ENCODE measurements at places on chromosomes 16 and 17.

DNA sequence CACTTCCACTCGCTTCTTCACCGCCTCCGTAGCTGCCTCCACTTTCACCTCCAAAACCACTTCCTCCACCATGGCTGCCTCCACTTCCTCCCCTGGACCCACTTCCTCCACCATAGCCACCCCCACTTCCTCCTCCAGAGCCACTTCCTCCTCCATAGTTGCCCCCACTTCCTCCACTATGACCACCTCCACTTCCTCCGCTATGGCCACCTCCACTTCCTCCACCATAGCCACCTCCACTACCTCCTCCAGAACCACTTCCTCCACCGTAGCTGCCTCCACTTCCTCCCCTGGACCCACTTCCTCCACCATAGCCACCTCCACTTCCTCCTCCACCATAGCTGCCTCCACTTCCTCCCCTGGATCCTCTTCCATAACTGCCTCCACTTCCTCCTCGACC is 4.5 kb downstream of the KRT9 start:
- no peak overlapping the region for H3K27ac ChIP-seq
- no peak overlapping the region for H3K4me3 ChIP-seq
- no peaks in the 10 kb centered on the region for H3K27me3 ChIP-seq

GRCh38 chr16:74743668-74744299 is 30.8 kb downstream of the FA2H start:
- peaks cover 26% of the 10 kb centered on the region for H3K4me1 ChIP-seq
- no peaks in the 10 kb centered on the region for H3K27me3 ChIP-seq
- peak overlapping the region; percentile 92 for H3K27ac ChIP-seq
- H3K4me3 ChIP-seq: no peak overlapping the region
- DNase-seq: peak; percentile 99
- no peaks in the 10 kb centered on the region for H3K36me3 ChIP-seq

GRCh38 chr17:44111777-44112176 is 11.7 kb downstream of the HDAC5 start:
- no peaks in the 10 kb centered on the region for H3K36me3 ChIP-seq
- peak overlapping the region; percentile 70 for H3K27ac ChIP-seq
- DNase-seq: no peak
- H3K4me3 ChIP-seq: no peak overlapping the region
- no peaks in the 10 kb centered on the region for H3K27me3 ChIP-seq

- H3K27me3 ChIP-seq: no peaks in the 10 kb centered on the region
- no peak overlapping the region for H3K4me3 ChIP-seq
- DNase-seq: peak; percentile 81
- H3K27ac ChIP-seq: peak overlapping the region; percentile 84
- H3K36me3 ChIP-seq: no peaks in the 10 kb centered on the region
These were observed 26.7 kb downstream of the SAP30BP start for GRCh38 chr17:75693500-75694481.

DNA sequence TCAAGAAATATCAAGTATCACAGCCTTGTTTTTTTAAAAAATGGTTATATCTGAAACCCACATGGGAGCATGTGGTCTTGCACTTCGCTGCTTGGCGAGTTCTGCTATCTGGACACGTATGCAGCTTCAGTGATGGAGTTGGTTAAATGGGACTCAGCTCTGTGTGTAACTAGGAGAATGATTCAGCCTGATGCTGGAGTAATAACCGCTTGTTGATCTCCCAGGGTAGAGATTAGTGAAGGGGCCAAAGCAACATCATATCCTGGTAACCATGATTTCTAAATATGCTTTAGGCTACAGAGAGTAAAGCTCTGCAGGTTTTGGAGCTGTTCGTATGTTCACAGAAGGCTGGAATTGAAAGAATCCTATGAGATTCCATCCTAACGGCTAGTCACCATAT is 63.2 kb downstream of the IQCK start:
- H3K4me3 ChIP-seq: no peak overlapping the region
- no peaks in the 10 kb centered on the region for H3K27me3 ChIP-seq
- H3K4me1 ChIP-seq: peaks cover 11% of the 10 kb centered on the region
- no peak for DNase-seq
- H3K27ac ChIP-seq: no peak overlapping the region

GRCh38 chr17:47009759-47010594 is 30.9 kb upstream of the RPRML start:
- no peaks in the 10 kb centered on the region for H3K27me3 ChIP-seq
- no peak for DNase-seq
- H3K27ac ChIP-seq: no peak overlapping the region
- no peak overlapping the region for H3K4me3 ChIP-seq
- no peaks in the 10 kb centered on the region for H3K4me1 ChIP-seq
- H3K36me3 ChIP-seq: no peaks in the 10 kb centered on the region

DNA sequence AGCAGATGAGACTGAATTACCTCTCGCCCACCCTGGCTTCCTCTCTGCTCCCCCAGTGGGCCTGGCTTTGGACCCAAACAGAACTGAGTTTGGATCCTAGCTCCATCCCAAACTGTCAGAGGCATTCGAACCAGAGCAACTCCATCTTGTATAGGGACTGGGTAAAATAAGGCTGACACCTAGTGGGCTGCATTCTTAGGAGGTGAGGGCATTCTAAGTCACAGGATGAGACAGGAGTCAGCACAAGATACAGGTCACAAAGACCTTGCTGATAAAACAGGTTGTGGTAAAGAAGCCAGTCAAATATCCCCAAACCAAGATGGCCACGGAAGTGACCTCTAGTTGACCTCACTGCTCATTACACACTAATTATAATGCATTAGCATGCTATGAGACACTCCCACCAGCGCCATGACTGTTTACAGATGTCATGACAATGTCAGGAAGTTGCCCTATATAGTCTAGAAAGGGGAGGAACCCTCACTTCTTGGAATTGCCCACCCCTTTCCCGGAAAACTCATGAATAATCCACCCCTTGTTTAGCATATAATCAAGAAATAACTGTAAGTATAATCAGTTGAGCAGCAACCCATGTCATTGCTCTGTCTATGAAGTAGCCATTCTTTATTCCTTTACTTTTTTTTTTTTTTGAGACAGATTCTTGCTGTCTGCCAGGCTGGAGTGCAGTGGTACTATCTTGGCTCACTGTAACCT is 44.4 kb downstream of the LYRM1 start:
- H3K27me3 ChIP-seq: no peaks in the 10 kb centered on the region
- no peaks in the 10 kb centered on the region for H3K4me1 ChIP-seq
- H3K36me3 ChIP-seq: no peaks in the 10 kb centered on the region
- H3K4me3 ChIP-seq: no peak overlapping the region

GRCh38 chr17:64002658-64003525 is 4.7 kb downstream of the PRR29 start:
- H3K36me3 ChIP-seq: no peaks in the 10 kb centered on the region
- no peak for DNase-seq
- no peak overlapping the region for H3K27ac ChIP-seq
- H3K4me1 ChIP-seq: peaks cover 12% of the 10 kb centered on the region

- H3K27ac ChIP-seq: peak overlapping the region; percentile 76
- H3K36me3 ChIP-seq: no peaks in the 10 kb centered on the region
- H3K27me3 ChIP-seq: no peaks in the 10 kb centered on the region
- peaks cover 48% of the 10 kb centered on the region for H3K4me1 ChIP-seq
- peak; percentile 82 for DNase-seq
These were observed 6.9 kb upstream of the ACTG1 start for GRCh38 chr17:81519284-81520020.

DNA sequence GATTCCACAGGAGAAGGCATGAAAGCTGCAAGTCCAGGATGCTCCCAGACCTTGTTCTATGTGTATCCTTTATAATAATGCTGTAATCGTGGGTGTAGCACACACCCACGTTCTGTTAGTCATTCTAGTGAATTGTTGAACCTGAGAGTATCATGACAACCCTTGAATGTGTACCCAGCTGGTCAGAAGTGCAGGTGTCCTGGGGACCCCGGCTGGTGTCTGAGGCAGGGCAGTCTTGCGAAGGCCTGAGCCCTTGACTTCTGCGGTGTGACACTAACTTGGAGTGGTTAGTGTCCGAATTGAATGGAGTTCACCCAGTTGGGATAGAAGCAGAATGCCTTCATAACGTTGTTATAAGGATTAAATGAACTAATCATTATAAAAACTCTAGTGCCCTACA is 218.0 kb upstream of the TNRC6C start:
- H3K4me1 ChIP-seq: no peaks in the 10 kb centered on the region
- no peaks in the 10 kb centered on the region for H3K36me3 ChIP-seq
- no peak for DNase-seq
- H3K4me3 ChIP-seq: no peak overlapping the region
- no peak overlapping the region for H3K27ac ChIP-seq

- H3K27me3 ChIP-seq: no peaks in the 10 kb centered on the region
- no peak overlapping the region for H3K27ac ChIP-seq
- H3K4me1 ChIP-seq: no peaks in the 10 kb centered on the region
- no peaks in the 10 kb centered on the region for H3K36me3 ChIP-seq
These were observed 11.6 kb downstream of the ST6GALNAC1 start for GRCh38 chr17:76631821-76632565.

DNA sequence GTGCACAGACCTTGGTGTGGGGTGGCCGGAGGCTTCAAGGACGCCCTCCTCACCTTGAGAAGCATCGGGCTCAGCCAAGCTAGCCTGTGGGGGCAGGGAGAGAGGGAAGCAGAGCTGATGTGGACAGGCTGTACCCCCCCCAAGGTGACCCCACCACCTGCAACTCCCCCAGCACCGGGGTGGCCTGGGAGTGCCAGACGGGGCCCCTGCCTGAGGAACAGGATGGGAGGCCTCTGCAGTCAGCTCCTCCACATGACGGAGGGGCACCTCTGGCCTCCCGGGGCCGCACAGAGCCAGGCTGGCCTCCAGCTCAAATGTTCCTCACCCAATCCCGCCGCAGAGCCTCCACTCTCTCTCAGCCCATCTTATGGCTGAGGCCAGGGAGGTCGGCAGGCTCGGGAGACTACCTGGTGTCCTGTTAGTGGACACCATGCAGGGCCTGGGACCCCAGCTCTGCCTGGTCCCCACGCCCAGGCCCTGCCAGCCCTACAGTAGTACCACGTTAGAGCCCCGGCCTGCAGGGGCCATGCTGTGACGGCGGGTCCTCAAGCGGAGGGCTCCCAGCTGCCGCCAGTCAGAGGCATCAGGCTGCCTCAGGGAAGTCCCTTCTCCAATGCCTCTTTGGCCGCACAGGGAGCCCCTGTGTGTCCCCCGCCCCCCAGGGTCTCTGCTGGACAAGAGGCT is 19.4 kb upstream of the SLC38A10 start:
- DNase-seq: no peak
- no peaks in the 10 kb centered on the region for H3K27me3 ChIP-seq
- peaks cover 16% of the 10 kb centered on the region for H3K4me1 ChIP-seq
- H3K36me3 ChIP-seq: no peaks in the 10 kb centered on the region
- H3K4me3 ChIP-seq: no peak overlapping the region

DNA sequence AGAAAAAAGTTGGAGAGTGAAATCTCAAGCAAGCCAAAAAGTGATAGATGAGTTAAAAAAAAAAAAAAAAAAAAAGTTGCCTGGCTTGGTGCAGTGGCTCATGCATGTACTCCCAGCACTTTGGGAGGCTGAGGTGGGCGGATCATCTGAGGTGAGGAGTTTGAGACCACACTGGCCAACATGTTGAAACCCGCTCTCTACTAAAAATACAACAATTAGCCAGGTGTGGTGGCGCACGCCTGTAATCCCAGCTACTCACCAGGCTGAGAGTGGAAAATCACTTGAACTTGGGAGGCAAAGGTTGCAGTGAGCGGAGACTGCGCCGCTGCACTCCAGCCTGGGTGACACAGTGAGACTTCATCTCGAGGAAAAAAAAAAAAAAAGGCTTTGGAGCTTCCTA is 668.8 kb downstream of the WWOX start:
- no peaks in the 10 kb centered on the region for H3K27me3 ChIP-seq
- peaks cover 9% of the 10 kb centered on the region for H3K4me1 ChIP-seq
- H3K27ac ChIP-seq: no peak overlapping the region
- DNase-seq: no peak
- no peaks in the 10 kb centered on the region for H3K36me3 ChIP-seq
- no peak overlapping the region for H3K4me3 ChIP-seq

DNA sequence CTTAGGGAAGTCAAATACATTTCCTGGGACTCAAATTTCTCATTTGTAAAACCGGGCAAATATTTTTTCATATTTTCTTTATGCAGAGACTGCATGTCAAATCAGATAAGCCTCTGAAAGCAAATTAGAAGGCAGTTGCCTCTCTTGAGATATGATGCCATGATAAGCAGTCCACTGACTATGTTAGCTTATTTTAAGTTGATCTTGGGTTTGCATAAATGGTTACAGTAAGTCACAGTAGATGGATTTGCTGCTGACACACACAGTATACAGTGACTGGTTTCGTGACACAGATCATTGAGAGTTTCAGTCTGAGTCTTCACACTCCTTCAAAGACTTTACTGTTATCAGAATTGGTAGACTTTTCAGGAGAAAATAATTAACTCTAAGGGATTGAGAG is 927.6 kb upstream of the CDH8 start:
- H3K27me3 ChIP-seq: no peaks in the 10 kb centered on the region
- no peak overlapping the region for H3K27ac ChIP-seq
- DNase-seq: no peak
- H3K4me1 ChIP-seq: no peaks in the 10 kb centered on the region
- no peaks in the 10 kb centered on the region for H3K36me3 ChIP-seq

- no peaks in the 10 kb centered on the region for H3K36me3 ChIP-seq
- no peaks in the 10 kb centered on the region for H3K27me3 ChIP-seq
- H3K4me1 ChIP-seq: no peaks in the 10 kb centered on the region
- no peak for DNase-seq
- no peak overlapping the region for H3K27ac ChIP-seq
These were observed 51.3 kb upstream of the FBXO47 start for GRCh38 chr17:39018267-39019134.

- no peaks in the 10 kb centered on the region for H3K4me1 ChIP-seq
- DNase-seq: no peak
- H3K4me3 ChIP-seq: no peak overlapping the region
- no peaks in the 10 kb centered on the region for H3K36me3 ChIP-seq
- H3K27me3 ChIP-seq: no peaks in the 10 kb centered on the region
- H3K27ac ChIP-seq: no peak overlapping the region
These were observed 142.4 kb upstream of the SOX9 start for GRCh38 chr17:71978435-71978834.

DNA sequence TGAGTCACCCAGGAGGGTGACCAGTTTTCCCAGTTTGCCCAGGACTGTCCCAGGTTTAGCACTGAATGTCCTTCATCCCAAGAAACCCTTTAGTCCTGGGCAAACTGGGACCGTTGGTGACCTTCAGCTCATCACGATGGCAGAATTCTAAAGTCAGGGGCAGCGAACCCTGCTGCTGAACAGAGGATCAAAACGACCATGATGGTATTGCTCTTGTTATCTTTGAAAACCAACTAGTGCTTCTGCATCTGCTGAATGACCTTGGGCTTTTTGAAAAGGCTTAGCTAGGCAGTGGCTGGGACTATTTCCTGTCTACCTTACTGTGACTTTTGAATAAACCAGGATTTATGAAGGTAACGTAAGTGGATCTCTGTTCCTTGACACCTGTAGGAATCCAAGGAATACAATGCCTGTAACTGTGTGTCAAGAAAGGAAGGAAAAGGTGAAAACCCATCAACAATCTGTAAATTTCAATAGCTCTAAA is 281.9 kb downstream of the SOX9 start:
- H3K27me3 ChIP-seq: no peaks in the 10 kb centered on the region
- no peaks in the 10 kb centered on the region for H3K36me3 ChIP-seq
- H3K27ac ChIP-seq: no peak overlapping the region
- DNase-seq: no peak

- no peaks in the 10 kb centered on the region for H3K36me3 ChIP-seq
- no peaks in the 10 kb centered on the region for H3K27me3 ChIP-seq
- no peak overlapping the region for H3K27ac ChIP-seq
- DNase-seq: no peak
- H3K4me1 ChIP-seq: no peaks in the 10 kb centered on the region
These were observed 32.8 kb downstream of the DNAH2 start for GRCh38 chr17:7750321-7750821.

Data from body of pancreas (tissue), 4 donors.